ENCODE measurements at places on chromosomes 2 and 18.

GRCh38 chr2:53452400-53452799 lies 315.2 kb upstream of the CHAC2 start:
- DNase-seq = no peak

GRCh38 chr2:200159357-200159707 lies 147.2 kb upstream of the SPATS2L start:
- no peak for DNase-seq

DNA sequence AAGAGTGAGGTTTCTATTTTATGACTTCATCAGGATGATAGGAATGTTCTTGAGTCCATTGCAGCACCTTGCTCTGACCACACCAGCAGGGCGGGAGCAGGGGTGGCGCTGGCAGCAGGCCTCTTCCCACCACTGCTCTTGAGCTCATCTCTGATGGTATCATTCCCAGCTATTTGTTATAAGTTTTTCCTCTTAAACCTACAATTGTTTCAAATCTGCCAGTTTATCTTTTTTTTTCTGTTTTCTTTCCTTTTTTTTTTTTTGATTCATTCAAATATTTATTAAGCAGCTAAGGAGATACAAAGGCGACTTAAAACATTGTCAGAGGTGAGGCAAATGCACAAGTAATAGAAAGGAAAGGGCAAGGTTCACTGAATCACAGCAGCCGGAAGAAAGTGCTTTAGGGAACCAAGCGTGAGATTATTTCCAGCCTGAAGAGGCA lies 28.7 kb downstream of the NIFK start:
- no peak for DNase-seq

GRCh38 chr2:128876986-128877983 lies 558.6 kb upstream of the HS6ST1 start:
- DNase-seq = no peak

DNA sequence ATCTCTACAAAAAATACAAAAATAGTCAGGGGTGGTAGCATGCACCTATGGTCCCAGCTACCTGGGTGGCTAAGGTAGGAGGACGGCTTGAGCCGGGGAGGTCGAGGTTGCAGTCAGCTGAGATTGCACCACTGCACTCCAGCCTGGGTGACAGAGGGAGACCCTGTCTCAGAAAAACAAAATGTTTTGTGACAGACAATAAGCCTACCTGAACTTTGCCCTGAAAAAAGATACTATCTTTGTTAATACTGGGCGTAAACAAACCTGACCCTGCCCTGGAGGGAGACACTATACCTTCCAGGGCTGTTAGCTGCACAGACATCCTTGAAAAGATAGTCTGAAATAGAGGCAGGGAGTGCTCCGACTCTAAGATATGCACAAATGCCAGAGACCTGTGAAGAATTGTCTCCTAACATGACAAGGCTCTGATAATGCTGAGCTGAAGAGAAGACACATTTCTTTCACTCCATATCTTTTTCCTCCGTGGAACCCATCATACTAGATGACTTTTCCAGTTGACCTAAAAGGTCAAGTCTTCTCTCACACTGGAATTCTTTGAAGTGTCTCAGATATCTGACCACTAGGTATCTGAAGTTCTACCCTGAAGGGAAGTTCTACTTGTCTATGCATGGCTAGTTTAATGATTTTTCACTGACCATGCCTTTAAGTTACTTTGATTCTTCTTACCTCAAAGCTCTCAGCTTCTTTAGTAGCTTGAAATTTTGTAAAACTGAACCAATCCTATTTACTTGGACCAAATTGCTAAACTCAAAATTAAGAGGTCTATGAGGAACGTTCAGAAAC lies 20.9 kb upstream of the HK2 start:
- DNase-seq = no peak

DNA sequence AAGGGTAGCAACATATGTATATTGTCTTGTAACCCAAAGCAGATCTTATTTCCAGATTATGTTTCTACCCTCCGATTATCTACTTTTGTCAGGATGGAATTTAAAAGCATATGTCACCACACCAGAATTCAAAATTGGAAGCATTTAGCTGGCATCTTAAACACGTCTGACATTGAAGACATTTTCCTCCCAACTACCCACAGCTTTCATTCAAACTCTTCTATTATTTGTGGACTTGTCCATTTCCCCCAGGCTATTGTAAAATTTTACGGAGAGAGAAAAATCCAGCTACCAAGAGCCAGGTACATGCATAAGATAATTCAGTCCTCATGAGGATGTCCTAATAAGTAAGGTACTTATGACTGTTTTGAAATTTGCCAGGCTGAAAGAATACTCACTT lies 659.3 kb downstream of the LRRTM4 start:
- no peak for DNase-seq

GRCh38 chr2:85648619-85649018 lies 19.4 kb downstream of the SFTPB start:
- DNase-seq = no peak

- no peak for DNase-seq
Observed at GRCh38 chr2:215338883-215339679, 27.2 kb downstream of the ATIC start.

DNA sequence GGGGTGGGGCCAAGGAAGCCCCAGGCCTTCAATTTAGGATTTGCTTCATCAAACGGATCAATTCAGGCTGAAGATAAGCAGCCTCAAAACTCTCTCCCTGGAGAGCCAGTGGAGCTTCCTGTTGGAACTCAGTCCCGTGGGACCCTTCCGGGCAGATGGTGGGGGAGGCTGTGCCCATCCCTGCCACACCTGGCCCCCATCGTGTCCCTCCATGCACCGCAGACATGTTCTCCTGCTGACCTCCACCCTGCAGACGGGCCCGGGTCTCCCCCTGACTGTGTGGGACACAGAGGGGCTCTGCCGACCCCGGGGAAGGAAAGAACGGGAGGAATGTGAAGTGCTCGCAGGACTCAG lies 144.2 kb downstream of the TPO start:
- DNase-seq = no peak

DNA sequence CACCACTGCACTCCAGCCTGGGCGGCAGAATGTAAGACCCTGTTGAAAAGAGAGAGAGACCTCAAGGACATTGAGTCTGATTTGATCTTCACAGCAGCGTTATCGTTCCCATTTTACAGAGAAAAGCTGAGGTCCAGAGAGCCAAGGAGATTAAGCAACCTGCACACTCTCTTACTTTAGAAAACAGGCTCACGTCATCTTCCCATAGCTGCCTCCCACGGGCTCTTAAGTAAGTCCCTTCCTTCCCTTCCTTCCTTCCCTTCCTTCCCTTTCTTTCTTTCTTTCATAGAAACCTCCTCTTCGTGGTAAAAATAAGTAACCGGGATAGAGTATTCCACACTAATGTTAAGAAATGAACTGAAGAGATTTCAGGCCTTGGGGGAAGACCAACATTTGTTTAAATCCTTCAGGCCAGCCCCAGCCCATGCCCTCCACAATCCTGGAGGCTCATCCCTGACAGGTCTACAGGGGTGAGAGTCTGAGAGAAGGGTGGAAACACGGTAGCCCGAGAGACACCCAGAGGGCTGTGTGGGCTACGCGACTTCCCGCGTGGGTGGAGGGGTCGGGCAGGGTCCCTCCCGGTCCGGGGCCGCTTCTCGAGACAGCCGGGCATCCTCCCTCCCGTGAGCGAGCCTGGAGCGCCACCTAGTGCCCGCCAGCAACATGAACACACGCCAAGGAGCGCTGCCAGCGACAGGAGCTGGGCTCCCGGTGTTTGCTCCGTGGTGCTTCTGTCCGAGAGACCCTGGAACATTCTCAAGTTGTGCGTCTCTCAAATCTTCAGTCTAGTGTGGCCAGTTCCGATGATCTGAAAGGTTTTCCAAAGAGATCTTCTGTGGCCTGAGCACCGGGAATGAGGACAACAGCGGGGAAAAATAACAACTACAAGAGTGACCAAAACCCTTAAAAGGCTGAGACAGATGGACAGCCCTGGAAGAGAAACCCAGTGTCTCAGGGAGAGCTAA lies 160.3 kb downstream of the INO80D start:
- peak; percentile 55 for DNase-seq

DNA sequence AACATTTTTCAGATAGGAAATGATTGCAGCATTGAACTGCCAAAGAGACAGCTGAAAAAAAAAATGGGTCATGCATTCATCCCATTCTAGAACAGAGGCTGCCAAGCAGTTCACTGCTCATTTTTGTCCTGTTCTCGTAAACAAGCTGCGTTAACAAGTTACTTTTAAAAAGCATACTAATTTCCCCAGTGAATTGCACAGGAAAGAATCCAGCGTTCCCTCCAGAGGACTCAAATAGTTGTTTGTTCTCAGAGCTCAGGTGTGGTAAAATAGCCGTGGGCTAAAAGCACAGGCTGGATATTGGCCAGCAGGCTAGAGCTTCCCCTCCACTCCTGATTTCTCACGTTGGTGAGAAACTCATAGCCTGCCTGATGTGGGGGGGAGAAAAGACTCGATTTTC lies 76.1 kb upstream of the AQP4 start:
- no peak for DNase-seq

DNA sequence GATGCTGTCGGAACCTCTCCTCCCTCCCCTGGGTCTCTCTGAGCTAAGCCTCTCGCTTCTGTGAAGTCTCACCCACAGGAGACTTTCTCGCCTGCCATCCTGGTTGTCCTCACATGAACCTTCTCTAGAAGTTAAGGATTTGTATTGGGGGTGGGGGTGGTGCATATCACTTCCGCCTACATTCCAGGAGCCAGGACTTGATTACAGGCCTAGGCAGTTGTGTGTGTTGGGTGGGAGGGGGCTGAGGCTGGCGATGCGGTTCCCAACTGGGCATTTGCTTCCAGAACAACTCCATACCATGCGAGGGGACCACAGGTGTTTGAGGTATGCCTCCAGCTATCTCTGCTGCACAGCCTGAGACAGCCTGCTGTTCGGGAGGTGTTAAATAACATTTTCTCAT lies 56.8 kb upstream of the MGAT4A start:
- DNase-seq = no peak

DNA sequence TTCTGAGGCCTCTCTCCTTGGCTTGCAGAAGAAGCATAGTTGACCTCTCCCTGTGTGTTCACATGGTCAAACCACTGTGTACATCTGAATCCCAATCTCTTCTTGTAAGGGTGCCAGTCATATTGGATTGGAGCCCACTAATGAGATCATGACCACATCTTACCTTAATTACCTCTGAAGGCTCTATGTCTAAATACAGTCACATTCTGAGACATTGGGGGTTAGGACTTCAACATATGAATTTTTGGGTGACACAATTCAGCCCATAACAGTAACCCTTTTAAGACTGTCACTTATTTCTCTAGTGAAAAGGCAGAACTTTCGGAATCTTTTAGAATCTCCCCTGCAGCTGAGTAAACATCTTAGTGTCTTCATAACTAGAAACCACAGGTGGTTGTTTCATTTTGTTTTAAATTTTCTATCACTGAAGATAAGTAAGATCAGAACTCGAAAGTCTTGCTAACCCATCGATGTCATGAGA lies 33.3 kb downstream of the BMP10 start:
- DNase-seq = no peak

DNA sequence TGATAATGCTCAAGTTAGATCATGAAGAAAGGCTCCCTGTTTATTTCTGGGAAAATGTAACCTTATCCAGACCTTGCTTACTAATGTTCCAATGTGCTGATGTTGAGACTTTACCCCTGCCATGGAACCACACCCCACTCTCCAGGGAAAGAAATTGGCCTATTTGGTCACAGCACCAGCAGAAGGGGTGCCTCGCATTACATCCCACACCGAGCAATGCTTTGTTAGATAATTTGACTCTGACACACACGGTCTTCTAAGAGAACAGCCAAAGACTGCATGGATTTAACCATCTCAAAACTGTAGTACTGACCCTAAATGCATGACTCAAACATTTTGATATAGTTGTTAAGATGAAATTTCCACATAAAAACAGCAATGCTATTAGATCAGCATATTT lies 152.1 kb upstream of the CCDC150 start:
- no peak for DNase-seq

GRCh38 chr2:51510303-51510702 lies 478.4 kb upstream of the NRXN1 start:
- no peak for DNase-seq

- DNase-seq = no peak
Observed at GRCh38 chr2:69007603-69008002, 5.4 kb upstream of the ANTXR1 start.

GRCh38 chr2:40497251-40497859 lies 45.5 kb upstream of the SLC8A1 start:
- DNase-seq = no peak

DNA sequence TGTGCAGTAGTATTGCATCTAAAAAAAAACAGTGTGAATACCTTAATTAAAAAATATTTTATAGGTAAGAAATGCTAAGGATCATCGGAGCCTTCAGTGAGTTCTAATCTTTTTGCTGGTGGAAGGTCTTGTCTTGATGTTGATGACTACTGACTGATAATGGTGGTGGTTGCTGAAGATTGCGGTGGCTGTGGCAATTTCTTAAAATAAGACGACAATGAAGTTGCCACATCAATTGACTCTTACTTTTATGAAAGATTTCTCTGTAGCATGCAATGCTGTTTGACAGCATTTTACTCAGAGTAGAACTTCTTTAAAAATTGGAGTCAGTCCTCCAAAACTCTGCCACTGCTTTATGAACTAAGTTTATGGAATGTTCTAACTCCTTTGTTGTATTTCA lies 36.2 kb downstream of the GLS start:
- DNase-seq = no peak

DNA sequence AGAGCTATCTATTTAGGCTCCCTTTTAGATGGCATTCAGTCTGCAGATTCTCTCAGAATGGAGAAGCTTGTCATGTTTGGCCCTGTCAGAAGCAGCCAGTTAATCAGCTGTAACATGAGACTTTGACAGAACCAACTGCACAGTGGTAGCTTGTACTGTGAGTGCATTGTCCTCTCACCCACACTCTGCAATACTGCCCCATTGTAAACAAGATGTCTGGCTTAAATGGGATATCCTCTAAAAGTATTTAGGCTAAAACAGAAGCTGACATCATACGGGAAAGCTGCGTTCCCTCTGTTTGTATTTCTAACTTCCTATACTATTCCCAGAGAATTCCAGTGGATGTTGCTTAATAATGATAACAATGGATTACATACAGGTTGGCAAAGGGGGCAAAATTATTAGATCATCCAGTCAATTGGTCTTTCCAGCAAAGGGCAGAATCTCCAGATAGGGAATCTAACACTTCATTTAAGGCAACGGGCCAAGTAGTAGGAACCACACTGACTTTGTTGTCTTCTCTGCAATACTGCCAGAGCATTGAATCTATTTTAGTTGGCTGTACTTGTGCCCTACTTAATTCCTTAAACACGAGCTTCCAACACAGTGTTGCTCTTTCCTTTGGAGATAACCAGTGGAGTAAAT lies 15.4 kb upstream of the STAT4 start:
- DNase-seq = no peak

- DNase-seq = no peak
Observed at GRCh38 chr2:46632349-46632748, 153.0 kb downstream of the TMEM247 start.

All from T-cell (primary cell).